A549 treated with RU486 at 1 μM for 4 hours (cell line): ENCODE measurements at places on chromosomes 12 and 14. TPM values are rescaled to one million over a fixed set of nuclear protein-coding genes. Genes with fewer than 3 reads are reported as not detected.

The TPPP2 gene
- not detected in 5 replicates for total RNA-seq

The OTX2 gene
- not detected in 5 replicates for total RNA-seq

The CIROP gene
- total RNA-seq, result not detected in 5 replicates

The KRT81 gene
- 2,796 to 3,933 TPM (median 3,447 TPM) in 5 replicates for total RNA-seq

The TSHR gene
- total RNA-seq, result not detected in 5 replicates

The TAS2R14 gene
- 0.38 to 0.81 TPM (median 0.73 TPM) in 5 replicates for total RNA-seq
